ENCODE measurements at places on chromosomes 7 and 10. TPM values are rescaled to one million over a fixed set of nuclear protein-coding genes. Genes with fewer than 3 reads are reported as not detected.

ESYT2 gene
- polyA plus RNA-seq, result 44.3 TPM

KLLN gene
- 1.3 TPM for polyA plus RNA-seq

GRIFIN gene
- polyA plus RNA-seq, result not detected

LDB3 gene
- 0.74 TPM for polyA plus RNA-seq

STAG3 gene
- 18.0 TPM for polyA plus RNA-seq

DNA sequence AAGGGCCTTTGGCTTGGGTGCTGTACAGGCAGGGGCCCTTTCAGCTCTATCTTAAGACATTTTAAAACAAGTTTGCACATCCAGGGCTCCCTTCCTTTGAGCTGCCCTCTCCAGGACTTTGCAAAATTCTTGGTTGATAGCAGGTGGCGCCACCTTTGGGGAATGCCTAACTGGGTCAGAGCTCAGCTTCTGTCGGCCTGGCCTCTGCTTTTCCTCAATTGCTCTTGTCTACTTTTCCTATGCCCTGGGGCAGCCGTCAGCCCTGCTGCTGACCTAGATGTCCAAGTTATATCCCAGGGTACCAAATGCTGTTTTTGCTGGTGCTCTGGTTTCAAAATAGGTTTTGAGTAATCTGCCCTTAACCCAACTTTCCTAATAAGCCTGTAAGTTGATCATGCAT, 65.8 kb downstream of the APBB1IP start:
- DNase-seq, result no peak

GRCh38 chr10:21912625-21913024, 90.9 kb downstream of the DNAJC1 start:
- DNase-seq, result no peak

GRCh38 chr7:157301610-157302120, 35.1 kb upstream of the DNAJB6 start:
- DNase-seq, result no peak

GRCh38 chr10:129605266-129605985, 138.4 kb downstream of the MGMT start:
- DNase-seq, result no peak

DNA sequence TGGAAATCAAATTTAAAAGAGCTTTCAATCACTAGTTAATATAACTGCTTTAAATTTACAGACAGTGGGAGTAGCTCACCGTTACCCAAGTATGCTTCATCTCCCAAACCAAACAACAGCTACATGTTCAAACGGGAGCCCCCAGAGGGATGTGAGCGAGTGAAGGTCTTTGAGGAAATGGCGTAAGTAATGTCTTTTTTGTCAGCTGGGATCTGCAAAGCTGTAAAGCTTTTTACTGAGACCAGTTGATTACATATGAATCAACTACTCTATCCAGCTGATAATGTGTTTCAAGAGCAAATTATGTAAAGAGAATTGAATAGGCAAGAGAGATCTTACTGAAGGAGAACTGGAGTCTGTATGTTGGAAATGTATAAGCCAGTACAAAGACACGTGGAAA, 116.2 kb downstream of the GLCCI1 start:
- no peak for DNase-seq

DNA sequence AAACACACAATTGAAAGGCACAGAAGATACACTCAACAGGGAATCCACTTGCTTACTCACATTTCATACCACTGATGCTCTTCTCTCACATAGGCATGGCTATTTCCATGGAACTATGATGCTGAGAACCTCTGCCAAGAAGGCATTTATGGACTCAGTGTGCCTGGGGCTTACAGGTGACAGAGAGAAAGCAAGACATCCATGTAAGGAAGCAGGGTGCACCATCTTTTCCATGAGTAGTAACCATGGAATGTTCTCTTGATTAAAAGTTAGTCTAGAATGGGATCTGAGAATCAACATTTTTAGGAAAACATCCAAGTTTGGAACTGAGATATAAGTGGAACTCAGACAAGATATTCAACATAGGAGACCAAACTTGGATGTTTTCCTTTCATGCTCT, 52.5 kb upstream of the MACC1 start:
- no peak for DNase-seq

DNA sequence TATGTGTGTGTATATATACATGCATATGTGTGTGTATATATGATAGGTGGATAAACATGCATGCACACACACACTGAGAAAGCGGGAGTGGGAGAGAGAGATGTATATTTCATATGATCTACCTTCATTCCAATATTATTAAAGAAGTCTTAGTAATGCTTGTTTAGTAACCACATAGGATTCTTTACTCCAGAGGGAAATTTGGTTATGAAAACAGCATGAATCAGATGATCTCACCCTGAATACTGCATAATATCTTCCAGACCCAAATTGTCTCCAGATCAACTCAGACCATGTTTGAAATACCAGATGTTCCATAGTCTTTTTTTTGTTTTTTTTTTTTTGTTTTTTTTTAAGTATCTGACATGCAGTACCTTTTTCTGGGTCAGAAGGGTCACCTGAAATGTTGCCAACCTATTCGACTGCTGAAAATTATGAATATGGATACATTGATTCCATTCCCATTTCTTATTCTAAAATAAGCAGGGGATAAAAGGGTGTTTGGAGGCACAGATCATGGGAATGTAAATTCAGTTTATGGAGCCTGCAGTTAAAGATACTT, 17.4 kb downstream of the TES start:
- DNase-seq, result no peak

DNA sequence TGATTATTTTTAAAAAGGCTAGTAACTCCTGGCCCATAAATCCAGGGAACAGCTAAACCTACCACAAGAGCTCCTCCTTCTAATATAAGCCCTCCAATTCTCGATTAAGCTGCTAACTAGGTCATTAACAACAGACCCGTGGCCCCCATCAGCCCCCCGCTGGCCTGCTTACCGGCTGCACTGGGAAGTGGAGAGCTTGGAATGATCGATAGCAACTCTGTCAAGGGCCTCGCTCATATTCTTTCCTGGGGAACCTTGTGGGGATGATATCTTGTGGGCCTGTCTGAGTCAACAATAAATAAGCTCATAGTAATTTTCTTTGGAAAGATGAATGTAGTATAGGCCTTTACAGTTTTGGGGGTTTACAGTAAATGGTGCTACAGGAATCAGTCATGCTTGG, 353.5 kb downstream of the TCERG1L start:
- no peak for DNase-seq
